GM19239 (cell line): ENCODE measurements at places on chromosomes 2 and 18.

GRCh38 chr2:16047701-16048100, 107.4 kb downstream of the MYCN start:
- no peak for DNase-seq

DNA sequence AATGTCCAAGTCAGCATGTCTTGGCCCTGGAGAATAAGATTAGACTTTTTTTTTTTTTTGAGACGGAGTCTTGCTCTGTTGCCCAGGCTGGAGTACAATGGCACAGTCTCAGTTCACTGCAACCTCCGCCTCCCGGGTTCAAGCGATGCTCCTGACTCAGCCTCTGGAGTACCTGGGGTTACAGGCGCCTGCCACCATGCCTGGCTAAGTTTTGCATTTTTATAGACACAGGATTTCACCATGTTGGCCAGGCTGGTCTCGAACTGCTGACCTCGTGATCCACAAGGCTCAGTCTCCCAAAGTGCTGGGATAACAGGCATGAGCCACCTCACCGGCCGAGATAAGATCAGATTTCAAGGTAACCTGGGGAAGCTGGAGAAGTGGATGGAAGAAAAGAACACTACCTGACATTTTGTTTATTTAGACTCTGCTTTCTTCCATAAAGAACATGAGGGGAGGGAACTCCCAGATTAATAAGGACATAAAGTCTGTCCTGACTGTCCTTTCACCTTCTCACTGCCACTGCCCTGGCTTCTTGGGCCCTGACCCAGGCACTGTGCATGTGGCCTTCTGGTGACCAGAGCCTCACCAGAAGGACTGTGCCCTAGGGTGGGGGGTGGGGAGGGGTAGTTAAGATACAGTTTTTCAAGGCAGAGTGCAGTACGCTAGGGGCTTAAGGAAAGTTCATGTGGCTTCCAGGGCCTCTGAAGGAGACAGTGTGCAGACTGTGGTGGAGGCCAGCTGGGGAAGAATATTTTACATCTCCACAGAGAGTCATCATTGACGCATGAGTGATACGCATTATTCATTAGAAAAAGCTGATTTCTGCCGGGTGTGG, 4.8 kb upstream of the IMPA2 start:
- DNase-seq: no peak

- no peak for DNase-seq
Measured at GRCh38 chr18:74505776-74506175, 9.6 kb downstream of the CNDP2 start.

GRCh38 chr2:146950361-146950760, 894.5 kb upstream of the ACVR2A start:
- no peak for DNase-seq

GRCh38 chr18:77140439-77141109, 8.0 kb upstream of the MBP start:
- no peak for DNase-seq
